ENCODE measurements at places on chromosomes 3 and 15.

- DNase-seq: no peak
Observed at GRCh38 chr3:169112153-169112892, 551.2 kb downstream of the MECOM start.

DNA sequence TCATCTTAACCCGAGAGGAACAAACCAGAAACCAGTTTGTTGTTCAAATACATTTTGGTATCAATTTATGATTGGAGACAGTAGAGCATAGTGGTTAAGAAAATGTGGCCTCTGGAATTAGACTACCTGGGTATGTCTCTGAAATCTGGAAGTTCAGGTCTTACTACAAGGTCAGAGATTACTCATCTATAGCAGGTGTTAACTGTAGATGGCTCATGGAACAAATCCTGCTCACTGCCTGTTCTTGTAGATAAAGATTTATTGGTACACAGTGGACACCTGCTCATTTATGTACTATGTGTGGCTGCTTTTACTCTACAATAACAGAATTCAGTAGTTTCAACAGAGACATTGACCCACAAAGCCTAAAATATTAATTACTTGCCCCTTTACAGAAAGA, 413.3 kb downstream of the CNTN6 start:
- DNase-seq: no peak

- DNase-seq: no peak
Observed at GRCh38 chr3:152496286-152496685, 227.6 kb downstream of the MBNL1 start.

GRCh38 chr3:73727117-73727821, 102.5 kb upstream of the PDZRN3 start:
- no peak for DNase-seq

DNA sequence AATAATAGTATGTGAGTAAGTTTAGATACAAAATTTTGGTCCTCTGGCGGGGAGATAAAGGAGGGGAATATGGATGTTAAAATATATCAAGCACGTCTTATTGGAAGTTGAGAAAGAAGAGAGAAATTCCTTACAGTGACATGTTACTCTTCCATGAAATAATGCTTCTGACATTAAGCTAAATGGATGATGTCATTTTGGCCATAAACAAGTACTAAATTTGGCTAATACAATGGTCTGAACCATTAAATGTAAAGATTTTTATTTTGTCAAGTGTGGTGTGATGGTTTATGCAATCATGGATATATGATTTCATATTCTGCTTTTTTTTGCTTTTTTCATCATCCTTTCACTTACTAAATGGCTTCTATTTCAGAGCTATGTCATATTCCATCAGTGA, 405.4 kb downstream of the FEZF2 start:
- no peak for DNase-seq

GRCh38 chr3:30611613-30612436, 5.4 kb downstream of the TGFBR2 start:
- DNase-seq: no peak

GRCh38 chr3:196948442-196949284, 6.3 kb upstream of the NCBP2 start:
- no peak for DNase-seq

DNA sequence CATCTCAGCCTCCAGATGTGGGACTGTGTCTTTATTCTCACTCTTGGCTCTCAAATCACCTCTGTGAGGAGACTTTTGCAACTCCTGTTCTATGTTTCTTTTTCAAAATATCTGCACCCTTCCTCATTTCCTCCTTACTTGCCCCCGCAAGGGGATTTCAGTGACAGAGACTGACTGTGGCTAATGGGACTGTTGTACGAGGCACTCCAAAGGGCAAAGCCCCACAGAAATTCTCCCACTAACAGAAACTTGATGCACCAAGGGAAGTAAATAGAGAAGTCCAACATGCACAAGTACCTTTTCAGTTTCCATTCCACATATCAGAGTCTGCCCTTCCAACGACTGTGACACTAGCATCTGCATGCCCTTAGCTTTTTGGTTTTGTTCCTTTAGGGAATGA, 69.7 kb downstream of the LRRK1 start:
- DNase-seq: no peak

DNA sequence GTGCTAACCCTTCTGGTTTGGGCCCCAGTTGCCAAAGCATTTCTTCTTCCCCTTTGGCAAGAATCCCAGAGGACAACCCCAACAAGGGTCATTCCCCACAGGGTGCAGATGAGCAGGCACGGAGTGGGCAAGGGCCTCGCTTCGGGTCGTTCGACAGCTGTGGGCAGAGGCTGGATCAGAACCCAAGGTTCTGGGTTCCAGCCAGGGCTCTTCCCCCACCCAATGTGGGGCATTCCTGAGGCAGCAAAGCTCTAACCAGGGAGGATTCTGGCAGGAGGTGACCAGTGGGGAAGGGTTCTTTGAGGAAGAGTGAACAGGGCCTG, 48.3 kb downstream of the CYP11A1 start:
- DNase-seq: no peak

DNA sequence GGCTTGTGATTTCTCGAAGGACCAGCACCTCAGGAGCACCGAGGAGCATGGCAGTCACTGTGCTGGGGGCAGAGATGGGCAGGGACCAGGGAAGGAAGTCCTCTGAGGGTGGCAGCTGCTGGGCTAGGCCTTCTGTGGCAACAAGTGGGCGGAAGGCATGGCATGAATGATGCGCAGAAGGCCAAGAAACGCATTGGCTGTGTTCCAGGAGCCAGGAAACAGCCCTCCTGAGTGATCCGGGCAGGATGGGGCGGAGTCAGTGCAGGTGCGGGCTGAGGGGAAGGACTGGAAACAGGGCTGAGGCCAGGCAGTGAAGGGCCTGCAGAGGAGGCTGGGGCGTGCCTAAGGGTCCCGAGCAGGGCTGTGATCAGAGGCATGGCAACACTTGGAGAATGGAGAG, 23.6 kb downstream of the MRPS11 start:
- no peak for DNase-seq

GRCh38 chr15:87976552-87976951, 280.0 kb downstream of the NTRK3 start:
- DNase-seq: no peak

GRCh38 chr3:81790117-81790516, 28.7 kb upstream of the GBE1 start:
- no peak for DNase-seq

GRCh38 chr15:88630798-88631463, 7.9 kb upstream of the ISG20 start:
- no peak for DNase-seq

DNA sequence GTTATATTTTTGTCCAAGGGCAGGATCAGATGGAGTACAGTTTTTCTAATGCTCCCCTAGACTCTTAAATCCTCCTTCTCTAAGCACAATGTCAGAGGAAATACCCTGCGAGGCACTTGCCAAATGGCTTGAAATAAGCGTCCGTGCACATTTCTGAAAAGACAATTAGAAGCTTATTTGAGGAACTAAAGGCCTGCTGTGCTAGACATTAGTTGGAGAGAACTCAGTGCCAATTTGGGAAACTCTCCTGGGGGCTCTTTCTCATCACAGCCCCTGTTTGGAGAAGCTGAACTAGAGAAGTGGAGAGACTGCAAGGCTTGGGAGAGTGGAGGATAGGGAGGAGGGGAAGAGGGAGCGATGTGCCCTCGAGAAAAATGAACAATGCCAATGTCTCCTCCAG, 247.6 kb upstream of the C2CD4B start:
- DNase-seq: no peak

DNA sequence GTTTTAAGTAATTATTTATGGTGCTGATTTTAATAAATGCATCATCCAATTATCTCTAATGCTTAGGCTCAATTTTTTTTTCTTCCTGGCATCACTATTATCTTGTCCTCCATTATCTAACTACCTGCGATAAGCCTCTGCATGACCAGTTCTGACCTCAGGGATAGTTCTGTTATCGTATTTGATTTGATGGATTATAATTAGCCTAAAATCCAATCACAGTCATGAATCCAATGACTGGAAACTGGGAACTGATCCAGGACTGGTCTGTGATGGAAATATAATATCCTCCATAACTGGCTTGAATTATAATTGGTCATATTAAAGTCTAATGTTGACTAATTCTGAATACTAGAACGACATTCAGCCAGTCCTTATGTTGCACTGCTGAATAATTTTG, 1.1 kb downstream of the MYH15 start:
- no peak for DNase-seq

GRCh38 chr3:64642327-64643151, 45.3 kb downstream of the ADAMTS9 start:
- DNase-seq: no peak

DNA sequence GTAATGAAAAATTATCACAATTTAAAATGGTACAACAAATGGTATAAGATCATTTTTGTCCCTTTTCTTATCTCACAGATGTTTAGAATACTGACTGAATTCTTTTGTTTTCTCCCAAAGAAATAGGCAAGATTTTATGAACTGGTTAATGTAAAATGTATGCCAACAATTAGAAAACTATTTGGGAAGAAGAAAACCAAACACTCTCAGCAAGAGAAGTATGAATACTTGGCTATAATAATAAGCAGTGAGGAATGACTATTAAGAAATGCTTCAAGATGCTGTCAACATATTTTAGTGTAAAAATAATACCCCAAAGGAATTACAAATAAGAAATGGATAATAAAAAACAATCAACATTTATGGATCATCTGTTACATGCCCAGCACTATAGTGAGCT, 18.5 kb downstream of the SHQ1 start:
- no peak for DNase-seq

GRCh38 chr3:126446791-126447190, 28.9 kb downstream of the ZXDC start:
- DNase-seq: no peak

DNA sequence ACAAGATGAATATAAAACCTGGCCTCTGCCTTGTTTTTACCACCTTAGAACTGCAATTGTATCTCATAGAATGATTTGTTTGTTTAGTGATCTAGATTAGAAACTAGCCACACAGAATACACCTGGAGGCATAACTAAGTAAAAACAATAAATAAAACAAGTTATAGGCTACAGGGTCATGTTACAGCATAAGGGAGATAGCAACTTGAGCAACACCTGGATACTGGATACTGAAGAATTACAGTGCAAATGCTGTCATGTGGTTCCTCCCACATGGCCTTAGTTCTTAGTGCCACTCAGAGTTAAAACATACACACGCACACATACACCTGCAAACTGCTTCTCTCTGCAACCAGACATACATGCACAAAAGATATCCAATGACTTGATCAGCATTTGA, 563.4 kb upstream of the DPPA4 start:
- DNase-seq: no peak

- no peak for DNase-seq
Observed at GRCh38 chr3:171907761-171908160, 64.6 kb downstream of the TMEM212 start.

DNA sequence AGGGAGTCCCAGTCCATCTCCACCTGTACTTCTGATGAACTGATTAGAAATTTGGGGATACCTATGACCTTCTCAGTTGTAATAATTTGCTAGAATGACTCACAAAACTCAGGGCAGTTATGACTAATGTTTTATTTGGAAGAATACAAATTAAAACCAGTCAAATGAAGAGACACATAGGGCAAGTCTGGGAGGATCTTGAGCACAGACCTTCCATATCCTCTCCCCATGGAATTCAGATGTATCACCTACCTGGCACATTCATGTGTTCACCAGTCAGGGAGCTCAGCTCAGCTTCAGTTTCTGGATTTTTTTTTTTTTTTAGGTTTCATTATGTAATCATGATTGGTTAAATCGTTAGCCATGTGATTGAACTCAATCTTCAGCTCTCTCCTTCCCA, 247.7 kb downstream of the VGLL3 start:
- no peak for DNase-seq

DNA sequence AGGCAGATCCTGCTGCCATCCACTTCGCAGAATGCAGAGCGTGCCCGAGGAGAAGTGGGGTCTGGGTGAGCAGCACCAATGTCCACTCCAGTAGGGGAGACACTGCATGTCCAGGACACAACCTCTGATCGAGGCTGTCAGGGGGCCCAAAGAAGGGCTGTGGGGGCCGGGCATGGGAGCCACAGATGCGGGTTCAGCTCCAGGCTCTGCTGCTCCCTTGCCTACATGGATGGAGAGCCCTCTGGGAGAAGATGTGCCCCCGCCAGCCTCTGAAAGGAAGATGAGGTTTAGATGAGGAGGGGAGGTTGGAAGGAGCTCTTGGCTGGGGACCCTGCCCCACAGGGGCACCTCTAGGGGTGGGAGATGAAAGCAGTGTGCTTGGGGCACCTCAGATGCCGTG, 75.4 kb downstream of the KLF13 start:
- DNase-seq: no peak

- no peak for DNase-seq
Observed at GRCh38 chr3:14698601-14699244, 23.8 kb downstream of the C3orf20 start.

GRCh38 chr3:135041601-135042000, 246.5 kb downstream of the EPHB1 start:
- DNase-seq: no peak

- DNase-seq: no peak
Observed at GRCh38 chr15:49286649-49287404, 116.8 kb downstream of the GALK2 start.

GRCh38 chr15:48402427-48403177, 71.4 kb downstream of the DUT start:
- no peak for DNase-seq

- DNase-seq: no peak
Observed at GRCh38 chr3:27633224-27633545, 88.9 kb downstream of the EOMES start.

GRCh38 chr15:98221144-98221543, 260.6 kb downstream of the ARRDC4 start:
- no peak for DNase-seq

GRCh38 chr3:13229273-13229949, 156.2 kb upstream of the IQSEC1 start:
- DNase-seq: no peak

- no peak for DNase-seq
Observed at GRCh38 chr3:59553076-59553475, 503.3 kb upstream of the CFAP20DC start.

DNA sequence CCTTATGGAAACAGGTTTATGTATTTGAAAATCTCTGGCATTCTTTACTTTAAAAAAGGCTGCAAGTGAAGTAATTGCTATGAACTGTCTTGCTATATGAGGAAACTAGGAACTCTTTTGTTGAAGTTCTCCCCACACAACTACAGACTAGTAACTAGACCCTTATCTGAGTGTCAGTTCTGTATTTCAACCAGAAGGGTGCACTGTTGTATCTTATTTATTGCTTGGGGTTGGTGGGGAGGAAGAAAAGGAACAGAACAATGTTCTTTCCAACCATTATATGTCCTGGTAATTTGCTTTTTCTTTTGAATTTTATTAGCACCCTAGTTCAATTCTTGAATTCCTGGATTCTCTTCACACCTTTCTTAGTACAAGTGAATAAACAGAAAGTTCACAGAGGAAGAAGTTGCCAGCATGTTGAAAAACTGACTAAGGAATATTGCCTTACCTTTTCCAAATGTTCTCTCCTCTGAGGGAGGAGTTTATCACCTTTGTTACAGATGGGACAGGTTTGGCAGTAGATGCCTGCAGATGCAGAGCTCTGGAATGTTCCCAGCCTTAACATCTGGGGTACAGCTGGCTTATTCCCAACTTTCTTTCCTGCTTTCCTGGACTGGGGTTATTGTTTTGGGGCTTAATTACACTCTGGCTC, 162.4 kb upstream of the CFAP20DC start:
- no peak for DNase-seq

Data from NCI-H1048 (cell line).